ENCODE measurements at places on chromosomes 3 and 15. TPM values are rescaled to one million over a fixed set of nuclear protein-coding genes. Genes with fewer than 3 reads are reported as not detected.
A peak's percentile ranks its signal among the peaks of the same experiment; 100 is the strongest.

GRCh38 chr15:94400526-94401298 is 169.4 kb downstream of the MCTP2 start:
- DNase-seq = no peak

CELF6 gene
- total RNA-seq = not detected

DNA sequence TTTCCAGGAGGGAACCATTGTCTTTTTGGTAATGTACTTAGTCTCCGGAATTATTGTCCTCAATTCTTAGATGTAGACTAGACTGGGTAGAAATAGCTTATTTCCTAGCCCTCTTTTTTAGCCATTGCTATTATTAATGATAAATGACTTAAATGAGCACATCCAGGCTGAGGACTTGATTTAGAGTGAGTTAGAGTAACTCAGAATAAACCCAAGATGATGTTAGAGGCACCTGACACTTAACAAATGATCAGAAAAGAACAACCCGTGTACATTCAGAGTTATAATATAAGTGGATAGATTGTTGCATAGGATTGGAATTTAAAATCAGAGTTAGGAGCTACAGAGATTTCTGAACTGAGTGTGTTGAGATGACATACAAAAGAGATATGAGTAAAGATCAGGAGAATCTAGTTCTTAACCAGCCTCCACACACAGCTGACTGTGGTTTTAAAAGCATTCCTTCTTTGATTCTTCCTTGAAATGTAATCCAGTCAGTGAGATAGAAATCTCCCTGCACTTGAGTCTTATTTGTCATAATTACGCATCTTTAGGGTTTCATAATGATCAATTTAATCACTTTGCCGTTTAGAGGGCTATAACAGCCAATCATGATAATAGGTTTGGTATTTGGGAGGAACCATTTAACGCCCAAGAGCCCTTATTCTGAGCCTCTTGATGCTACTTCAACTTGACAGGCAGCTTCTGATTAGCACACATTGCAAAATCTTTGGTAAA is 366.5 kb downstream of the GAP43 start:
- DNase-seq = peak; percentile 67

SCN11A gene
- total RNA-seq = under 0.01 TPM

Data from renal cortical epithelial cell (primary cell).